GOT3 (cell line): ENCODE measurements at places on chromosomes 3 and 15.

DNA sequence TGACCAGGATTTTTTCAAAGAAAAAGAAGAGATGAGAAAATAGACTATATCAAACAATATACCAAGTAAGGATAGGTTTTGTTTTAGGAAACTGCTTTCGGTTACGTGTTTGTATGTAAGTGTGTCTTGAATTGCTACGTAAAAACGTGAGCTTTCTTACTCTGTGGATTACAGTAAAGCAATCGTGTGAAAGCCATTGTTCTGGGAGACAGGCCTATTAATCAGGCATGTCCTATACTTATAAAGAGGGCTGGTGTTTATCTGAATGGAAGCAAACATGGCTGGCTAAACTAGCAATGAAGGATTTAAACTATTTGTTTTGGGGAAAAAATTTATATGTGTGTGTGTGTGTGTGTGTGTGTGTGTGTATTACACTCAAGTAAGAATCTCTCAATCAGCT lies 2.6 kb downstream of the EHHADH start:
- DNase-seq: no peak

DNA sequence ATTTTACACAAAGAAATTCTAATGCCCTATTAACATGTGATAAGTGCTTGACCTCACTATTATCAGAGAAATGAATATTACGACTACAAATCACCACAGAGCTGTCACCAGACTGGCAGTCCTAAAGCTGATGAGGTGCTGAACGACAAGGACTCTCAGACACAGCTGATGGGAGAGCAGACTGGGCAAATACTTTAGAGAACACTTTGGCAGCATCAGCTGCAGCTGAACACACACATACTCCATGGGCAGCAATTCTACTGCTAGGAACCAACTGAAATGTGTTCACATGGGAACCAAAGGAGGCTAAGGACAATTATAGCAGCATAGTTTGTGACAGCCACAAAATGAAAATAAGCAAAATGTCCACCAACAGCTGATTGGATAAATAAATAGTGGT lies 45.5 kb downstream of the SUSD5 start:
- no peak for DNase-seq

GRCh38 chr15:53835309-53835708 lies 75.8 kb upstream of the WDR72 start:
- no peak for DNase-seq

- DNase-seq: no peak
These were observed 117.6 kb downstream of the PDE8A start for GRCh38 chr15:85099195-85099803.

DNA sequence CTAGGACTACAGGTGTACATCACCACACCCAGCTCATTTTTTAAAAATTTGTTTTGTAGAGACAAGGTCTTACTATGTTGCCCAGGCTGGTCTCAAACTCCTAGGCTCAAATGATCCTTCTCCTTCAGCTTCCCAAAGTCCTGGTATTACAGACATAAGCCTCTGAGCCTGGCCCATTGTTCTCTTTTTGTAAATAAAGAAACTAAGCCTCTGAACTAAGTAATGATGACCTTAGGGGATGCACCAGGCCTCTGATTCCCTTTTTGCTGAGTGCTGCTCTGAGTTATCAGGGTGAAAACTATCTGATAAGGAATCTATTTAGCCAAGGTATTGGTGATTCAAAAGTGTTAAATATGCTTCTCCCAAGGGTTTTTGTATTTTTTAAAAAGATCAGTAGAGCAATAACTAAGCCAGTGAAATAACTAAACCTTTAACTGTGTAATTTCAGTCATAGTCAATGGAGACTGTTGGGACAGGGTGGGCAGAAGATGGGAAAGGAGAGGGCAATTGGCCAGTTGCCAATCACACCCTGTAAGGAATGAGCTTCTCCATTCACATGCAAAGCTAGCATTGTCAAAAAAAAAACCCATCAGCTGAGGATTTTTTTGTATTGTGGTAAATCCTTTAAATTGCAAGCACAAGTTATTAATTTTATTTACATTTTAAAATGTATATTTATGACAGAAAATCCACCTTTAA lies 194.8 kb upstream of the PFN2 start:
- no peak for DNase-seq

- DNase-seq: no peak
These were observed 428.0 kb downstream of the ROBO1 start for GRCh38 chr3:79339846-79340245.

DNA sequence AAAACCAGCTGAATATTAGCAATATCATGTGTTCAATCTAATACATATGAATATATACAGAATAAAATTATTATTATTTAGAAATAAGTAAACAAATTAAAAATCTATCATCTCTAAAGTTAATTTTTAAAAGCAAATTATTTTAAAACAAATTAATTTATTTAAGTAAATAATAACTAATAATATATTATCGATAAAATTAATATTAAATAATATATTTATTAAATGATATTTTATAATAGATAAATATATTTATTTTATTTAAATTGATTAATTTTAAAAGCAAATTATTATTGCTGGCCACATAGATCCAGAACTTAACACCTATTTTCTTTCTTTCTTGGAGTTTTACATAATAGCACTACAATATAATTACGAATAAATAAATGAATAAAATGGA lies 22.2 kb downstream of the RTP3 start:
- no peak for DNase-seq

GRCh38 chr15:59354417-59355031 lies 18.1 kb downstream of the MYO1E start:
- DNase-seq: no peak

GRCh38 chr3:122623031-122623829 lies 45.8 kb downstream of the PARP15 start:
- DNase-seq: no peak

DNA sequence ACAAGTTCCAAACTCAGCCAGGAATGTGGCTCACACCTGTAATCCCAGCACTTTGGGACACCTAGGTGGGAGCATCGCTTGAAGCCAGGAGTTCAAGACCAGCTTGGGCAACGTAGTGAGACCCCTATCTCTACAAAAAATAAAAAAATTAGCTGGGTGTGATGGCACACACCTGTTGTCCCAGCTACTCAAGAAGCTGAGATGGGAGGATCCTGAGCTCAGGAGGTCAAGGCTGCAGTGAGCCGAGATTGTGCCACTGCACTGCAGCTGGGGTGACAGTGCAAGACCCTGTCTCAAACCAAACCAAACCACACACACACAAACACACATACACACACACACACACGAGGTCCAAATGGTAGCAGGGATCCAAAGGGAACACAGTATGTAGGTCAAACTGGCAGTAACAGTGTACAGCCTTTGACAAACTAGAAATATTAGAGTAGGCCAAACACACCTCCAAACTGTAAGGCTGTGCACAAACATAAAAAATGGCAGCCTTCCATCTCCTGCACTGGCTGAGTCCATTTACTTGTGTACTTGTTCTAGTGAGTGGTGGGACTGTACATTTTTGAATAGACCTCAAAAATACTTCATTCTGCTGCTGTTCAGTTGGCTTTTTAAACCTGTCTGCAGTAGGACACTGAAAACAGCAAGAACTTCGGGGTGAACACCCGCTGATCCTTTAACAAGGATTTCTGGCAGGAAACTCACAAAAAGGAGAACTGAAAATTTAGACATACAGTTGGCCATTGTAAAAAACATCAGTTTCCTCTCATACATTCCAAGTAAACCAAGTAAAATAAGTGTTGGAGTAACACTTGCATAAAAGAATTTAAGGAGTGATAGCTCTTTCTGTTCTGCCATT lies 33.6 kb downstream of the INTS14 start:
- DNase-seq: no peak

DNA sequence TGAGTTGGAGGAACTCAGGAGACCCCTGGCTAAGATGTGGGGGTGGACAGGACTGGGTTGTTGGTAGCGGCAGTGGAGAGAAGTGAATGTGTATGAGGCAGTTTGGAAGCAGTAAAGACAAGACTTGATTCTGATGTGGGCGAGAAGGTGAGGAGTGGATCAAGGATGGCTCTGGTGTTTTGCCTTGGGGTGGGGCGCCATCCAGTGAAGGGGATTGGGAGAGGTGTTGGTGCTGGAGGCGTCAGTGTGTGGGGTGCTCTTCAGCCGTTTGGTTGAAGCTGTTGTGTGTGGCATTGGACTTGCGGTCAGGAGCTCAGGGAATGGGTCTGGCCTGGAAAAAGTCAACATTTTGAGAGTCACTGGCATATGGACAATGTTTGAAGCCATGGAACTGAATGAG lies 13.3 kb downstream of the FAN1 start:
- no peak for DNase-seq

- no peak for DNase-seq
These were observed 889.7 kb downstream of the AGBL1 start for GRCh38 chr15:86969364-86969763.

GRCh38 chr3:69474186-69474585 lies 88.3 kb upstream of the FRMD4B start:
- no peak for DNase-seq

DNA sequence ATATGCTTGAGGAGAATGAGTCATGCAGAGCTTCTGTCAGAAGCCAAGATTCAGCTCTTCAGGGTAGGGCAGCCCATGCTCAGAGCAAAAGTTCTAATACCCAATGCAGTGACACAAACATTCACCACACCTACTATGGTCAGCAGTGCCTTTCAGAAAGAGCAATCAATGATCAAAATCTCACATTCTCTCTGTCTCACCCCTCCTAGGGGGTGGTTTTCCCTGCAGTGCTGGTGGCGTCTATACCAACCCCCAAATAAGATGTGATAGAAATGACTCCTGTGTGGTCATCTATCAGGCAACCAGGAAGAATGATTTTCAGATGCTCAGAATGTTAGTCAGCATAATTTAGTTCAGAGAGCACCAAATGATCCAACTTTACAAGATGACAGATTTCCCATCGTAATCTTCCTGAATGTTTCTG lies 385.3 kb downstream of the NTRK3 start:
- no peak for DNase-seq

DNA sequence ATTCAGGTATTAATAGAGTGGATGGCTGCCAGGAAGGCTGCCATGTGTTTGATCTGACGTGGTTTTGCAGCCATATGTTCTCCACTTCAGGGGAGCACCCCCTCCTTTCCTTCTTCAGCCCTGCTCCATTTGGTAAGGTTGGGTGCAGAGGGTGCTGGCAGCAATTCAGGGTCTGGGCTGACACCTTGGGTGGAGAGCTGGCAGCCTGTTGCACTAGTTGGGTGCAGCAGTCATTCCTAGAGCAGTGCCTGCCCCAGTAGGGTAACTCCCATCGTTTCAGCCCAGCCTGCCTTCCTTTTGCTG lies 1.5 kb downstream of the TYRO3 start:
- DNase-seq: no peak

GRCh38 chr3:176354843-176355242 lies 842.4 kb downstream of the TBL1XR1 start:
- no peak for DNase-seq

DNA sequence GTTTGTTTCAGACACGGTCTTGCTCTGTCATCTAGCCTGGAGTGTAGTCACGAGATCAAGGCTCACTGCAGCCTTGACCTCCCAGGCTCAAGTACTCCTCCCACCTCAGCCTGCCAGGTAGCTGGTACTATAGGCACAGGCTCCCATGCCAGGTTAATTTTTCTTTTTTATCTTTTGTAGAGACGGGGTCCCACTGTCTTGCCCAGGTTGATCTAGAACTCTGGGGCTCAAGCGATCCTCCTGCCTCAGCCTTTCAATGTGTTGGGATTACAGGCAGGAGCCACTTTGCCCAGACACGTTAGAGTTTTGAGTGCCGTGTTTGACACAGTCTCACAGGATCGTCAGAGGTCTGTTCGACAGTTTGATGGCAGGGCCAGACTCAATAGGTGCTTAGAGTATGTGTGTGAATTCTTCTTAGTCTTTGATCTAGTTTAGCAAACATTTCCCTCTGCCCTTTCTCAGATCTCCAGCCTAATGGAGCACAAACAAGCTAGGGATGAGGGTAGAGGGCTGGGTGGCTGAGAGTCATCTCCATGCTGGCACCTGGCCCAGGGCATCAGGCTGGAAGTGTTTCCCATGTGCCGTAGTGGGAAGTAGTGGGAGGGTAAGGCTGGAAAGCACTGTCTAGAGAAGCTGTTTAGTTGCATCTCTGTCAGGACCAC lies 66.1 kb upstream of the DLG1 start:
- no peak for DNase-seq

DNA sequence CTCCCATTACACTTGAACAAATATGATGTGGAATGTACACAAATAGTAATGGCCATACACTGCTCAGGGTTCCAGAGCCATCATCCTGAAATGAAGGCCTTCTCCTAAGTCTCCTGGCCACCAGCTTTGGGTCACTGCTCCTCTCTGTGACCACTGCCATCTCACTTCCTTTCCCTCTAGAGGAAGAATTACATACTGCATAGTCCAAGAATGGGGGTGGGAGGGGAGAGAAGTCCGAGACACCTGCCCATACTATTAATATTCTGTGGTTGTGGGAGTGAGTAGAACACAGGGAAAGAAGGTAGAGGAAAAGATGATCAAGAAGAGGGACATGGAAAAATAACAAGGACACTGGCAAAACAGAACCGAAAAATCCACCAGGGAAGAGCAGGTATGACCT lies 20.6 kb downstream of the ETV5 start:
- DNase-seq: no peak

DNA sequence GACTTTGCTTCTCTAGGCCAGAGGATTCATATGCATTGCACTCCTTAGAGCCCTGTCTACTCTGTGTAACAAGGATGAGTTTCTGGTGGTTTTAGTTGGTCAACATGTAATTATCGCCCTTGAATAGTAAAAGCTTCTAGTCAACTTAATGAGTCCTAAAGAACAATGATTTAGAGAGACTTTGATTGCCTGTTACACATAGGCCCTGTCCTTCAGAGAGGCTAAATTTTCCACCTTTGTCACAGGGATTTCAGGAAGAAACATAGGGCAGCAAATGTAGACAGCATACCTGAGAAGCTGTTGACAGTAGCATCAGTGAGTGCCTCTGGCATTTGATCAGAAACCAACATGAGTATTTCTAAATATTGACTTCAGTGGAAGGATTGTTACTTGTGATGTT lies 7.1 kb downstream of the BTLA start:
- no peak for DNase-seq

GRCh38 chr3:145313751-145314150 lies 847.2 kb downstream of the PLOD2 start:
- no peak for DNase-seq

- DNase-seq: no peak
These were observed at the start of gene SLC15A2 for GRCh38 chr3:121894301-121894990. Gene SLC15A2 (plus strand): TSS chr3:121894401. CDS start chr3:121894477, 76 bp downstream.

GRCh38 chr3:48516571-48516970 lies 12.6 kb upstream of the SHISA5 start:
- DNase-seq: no peak

DNA sequence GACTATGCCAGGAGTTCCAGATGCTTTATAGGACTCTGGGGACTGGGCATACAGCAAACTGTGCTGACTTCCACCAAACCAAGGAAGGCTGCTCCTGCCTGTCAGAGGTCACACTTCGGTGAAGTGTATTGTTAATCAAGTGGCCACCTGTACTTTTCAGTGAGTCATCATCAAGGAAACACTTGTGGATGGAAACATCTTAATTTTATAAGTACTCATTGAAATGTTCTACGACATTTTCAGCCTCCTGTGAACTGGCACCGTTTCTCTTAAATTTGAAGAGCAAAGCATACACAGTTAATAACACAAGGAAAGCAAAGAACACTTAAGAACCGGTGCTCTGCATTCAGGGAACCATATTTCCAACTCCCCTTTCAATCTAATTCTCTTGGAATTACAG lies 801.7 kb upstream of the DPPA4 start:
- no peak for DNase-seq
